ENCODE measurements at places on chromosomes 7 and 10.

DNA sequence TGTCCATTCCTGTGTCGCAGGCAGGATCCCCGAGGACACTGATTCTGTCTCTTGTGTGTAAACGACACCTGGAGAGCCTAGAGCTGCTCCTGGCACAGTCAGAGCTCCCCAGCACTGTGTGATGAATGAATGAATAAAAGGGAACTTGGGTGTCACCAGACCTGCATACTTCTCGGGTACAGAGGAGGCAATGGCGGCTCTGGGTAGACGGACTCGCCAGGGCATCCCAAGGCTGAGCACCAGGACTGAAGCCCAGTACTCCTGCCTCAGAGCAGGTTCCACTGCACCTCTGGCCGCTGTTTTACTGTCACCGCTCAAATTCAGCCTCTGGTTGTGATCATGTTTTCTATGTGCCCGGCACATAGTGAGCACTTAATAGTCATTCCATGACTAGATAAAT, 255.8 kb downstream of the GLRX3 start:
- DNase-seq, result no peak

- DNase-seq, result no peak
Observed at GRCh38 chr10:118592675-118593330, 2.6 kb downstream of the PRLHR start.

GRCh38 chr7:121744319-121744718, 128.6 kb upstream of the PTPRZ1 start:
- DNase-seq, result no peak

DNA sequence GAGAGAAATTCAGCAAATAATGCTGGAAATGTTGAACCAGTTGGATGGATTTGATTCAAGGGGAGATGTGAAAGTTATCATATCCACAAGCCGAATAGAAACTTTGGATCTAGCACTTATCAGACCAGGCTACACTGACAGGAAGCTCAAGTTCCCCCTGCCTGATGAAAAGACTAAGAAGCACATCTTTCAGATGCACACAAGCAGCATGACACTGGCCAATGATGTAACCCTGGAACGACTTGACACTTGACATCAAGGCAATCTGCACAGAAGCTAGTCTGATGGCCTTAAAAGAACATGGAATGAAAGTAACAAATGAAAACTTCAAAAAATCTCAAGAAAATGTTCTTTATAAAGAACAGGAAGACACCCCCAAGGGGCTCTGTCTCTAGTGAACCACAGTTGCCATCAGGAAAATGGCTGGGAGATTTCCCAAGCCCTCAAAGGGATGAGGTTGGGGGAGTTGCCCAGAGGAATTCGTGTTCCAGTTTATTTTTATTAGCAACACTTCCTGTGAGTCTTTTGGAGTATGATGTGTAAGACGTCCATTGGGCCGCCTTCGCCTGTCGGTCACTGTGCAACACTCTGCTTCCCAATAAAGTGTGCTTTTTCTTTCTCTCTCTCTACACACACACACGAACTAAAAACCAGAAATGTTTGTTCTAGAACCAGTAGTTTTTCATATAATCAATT, 200.0 kb downstream of the HIBADH start:
- no peak for DNase-seq

Measured in progenitor cell of endocrine pancreas (in vitro differentiated cells).